ENCODE measurements at places on chromosomes 7 and 10. TPM values are rescaled to one million over a fixed set of nuclear protein-coding genes. Genes with fewer than 3 reads are reported as not detected.

The ZC3HAV1L gene
- 13.2 TPM for total RNA-seq

- no peak for DNase-seq
Measured at GRCh38 chr10:84261236-84261915, 16.5 kb downstream of the RGR start.

The NPSR1 gene
- total RNA-seq: not detected

The OR6V1 gene
- not detected for total RNA-seq

DNA sequence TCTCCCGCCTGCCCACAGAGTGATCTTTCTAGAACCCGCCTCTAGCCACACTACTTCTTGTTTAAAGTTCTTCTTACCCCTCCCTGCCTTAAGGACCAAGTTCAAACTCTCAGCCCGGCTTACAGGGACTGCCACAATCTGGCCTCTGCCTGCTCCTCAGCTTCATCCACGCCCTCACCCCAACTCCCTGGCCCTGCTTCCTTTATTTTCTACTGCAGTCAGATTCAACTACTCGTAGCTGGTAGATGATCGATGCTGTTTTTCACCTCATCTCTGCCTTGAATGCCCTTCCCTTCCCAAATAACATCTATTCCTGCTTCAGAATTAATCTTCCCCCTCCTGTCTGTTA lies 508.5 kb downstream of the RPS24 start:
- DNase-seq: no peak

DNA sequence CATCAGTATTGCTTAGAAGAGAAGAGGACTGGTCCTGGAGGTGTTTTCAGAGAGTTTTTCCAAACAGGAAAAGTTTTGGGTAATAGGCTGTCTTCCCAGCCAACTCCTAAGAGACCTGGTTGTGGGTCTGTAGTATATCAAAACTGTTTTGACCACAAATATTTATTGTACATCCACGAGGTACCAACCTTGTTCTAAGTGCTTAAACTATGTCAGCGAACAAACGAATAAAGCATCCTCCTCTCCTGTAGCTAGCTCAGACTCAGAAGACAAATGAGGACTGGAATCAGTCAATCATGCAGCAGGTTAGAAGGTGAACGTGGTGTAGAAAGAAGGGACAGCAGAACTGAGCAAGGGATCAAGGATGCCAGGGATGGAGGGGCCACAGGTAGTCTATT lies 61.6 kb upstream of the MKI67 start:
- DNase-seq: no peak

Measured in esophagus squamous epithelium (tissue), 5 donors.